ENCODE measurements at places on chromosomes 2 and 18. TPM values are rescaled to one million over a fixed set of nuclear protein-coding genes. Genes with fewer than 3 reads are reported as not detected.

- DNase-seq: no peak
Measured at GRCh38 chr2:219118504-219118903, 42.1 kb downstream of the NHEJ1 start.

The B3GNT7 gene
- 0.13 TPM for total RNA-seq

The CNTNAP5 gene
- not detected for total RNA-seq

The THSD7B gene
- not detected for total RNA-seq

The FSHR gene
- not detected for total RNA-seq

Data from CD8-positive, alpha-beta memory T cell (primary cell).